GM06990 (cell line): ENCODE measurements at places on chromosomes 16 and 17.
A peak's percentile ranks its signal among the peaks of the same experiment; 100 is the strongest.

DNA sequence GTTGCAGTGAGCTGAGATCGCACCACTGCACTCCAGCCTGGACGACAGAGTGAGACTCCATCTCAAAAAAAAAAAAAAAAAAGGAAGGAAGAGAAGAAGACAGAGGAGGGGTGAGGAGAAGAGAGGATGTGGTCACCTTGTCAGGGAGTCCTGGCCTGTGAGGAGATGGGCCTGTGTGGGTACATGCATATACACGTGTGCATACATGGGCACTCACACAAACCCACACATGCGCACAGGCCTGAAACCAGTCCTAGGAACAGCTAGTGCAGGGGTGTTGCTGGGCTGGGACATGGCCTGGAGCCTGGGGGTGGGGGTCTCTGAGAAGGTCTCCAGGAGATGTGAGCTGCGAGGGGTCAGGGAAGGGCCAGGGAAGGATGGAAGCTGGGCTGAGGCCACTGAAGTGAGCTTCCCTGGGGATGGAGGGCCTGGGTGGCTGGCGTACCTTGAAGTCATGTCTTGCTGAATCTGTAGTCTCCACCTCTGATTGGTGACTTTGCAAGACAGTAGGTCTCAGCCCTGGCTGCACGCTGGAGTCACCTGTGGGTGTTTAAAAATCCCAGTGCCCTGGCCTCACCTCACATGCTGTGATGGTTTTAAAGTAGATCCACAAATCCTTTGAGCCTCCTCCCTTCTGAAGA, 72.4 kb downstream of the MRM1 start:
- no peak for DNase-seq

DNA sequence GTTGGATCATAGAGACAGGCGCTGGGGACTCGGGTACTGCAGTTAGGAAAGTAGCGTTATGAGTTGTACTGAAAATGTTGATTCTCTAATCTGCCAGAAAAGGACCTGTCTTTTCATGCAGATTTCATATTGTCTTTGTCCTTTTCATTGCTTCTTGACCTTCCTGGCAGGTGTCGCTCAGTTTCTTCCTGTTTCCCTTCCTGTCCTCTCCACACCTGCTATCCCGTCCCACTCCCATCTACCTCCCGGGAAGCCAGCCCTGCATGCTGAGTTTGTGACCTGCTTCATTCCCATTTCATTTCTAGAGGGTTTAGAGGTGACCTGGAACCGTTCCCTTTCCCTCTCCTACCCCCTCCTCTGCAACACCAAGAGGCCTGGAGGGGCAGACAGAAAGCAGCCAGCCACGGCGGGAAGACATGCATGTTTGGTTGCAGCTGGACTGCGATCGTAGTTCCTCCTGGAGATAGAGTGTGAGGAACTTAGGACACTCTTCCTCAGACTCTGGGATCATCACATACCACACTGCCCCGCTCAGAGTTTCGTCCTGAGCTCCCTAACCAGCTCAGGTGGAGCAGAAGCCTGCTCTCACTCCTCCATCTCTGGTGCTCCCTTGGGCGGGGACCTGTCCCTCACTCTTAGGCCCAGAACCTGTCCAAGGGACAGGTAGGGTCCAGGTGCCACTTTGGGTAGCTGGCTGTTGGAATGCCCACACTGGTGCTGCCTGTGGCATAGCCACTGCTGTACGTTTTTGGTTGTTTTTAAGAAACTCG, 23.9 kb upstream of the ARHGAP23 start:
- no peak for DNase-seq

DNA sequence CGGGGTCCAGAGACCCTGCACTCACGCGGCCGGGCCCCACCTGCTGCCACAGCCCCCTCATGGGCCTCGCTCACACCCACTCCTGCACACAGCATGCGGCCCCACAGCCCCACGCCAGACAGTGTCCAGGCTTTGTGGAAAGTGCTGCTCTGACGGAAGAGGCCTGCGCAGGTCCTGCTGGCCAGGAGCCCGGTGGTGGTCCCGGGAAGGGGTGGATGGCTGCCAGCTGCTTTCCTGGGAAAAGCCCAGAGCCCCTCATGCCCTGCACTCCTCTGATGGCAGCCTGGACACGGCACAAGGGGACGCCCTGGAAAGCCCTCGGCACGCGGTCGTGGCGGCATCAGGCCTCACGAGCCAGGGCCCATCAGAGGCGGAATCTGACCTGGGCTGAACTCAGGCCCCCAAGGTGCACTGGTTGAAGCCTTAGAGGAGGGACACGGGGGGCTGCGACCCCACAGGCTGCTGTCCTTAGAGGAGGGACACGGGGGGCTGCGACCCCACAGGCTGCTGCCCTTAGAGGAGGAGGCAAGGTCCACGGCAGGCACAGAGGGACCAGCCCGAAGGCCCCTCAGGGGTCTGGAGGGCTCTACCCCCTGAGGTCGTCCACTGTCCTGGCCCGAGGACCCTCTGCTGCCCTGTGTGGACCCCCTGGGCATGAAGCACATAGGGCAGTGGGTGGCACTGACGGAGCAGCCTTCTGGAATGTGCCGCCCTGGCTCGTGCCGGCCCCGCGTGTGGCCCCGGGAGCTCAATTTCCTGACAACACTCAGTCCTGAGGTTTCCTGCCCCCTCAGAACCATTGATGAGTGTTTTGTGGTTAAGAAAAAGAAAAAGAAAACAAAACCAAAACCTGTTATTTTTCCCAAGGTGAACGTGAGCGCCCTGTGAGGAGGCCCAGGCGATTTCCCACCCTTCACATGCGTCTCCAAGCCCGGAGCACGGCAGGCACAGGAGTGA, 22.1 kb downstream of the SOX8 start:
- DNase-seq, result no peak

GRCh38 chr17:652314-652713, 62.3 kb downstream of the VPS53 start:
- no peak for DNase-seq

- DNase-seq, result peak; percentile 95
Observed at GRCh38 chr17:44210342-44211192, 8.9 kb downstream of the UBTF start.
